ENCODE measurements at places on chromosomes 6 and 20.
A peak's percentile ranks its signal among the peaks of the same experiment; 100 is the strongest.

GRCh38 chr6:15147827-15148226 lies 98.0 kb upstream of the JARID2 start:
- no peak for DNase-seq

- no peak for DNase-seq
These were observed 413.8 kb upstream of the FLRT3 start for GRCh38 chr20:14751191-14751590.

DNA sequence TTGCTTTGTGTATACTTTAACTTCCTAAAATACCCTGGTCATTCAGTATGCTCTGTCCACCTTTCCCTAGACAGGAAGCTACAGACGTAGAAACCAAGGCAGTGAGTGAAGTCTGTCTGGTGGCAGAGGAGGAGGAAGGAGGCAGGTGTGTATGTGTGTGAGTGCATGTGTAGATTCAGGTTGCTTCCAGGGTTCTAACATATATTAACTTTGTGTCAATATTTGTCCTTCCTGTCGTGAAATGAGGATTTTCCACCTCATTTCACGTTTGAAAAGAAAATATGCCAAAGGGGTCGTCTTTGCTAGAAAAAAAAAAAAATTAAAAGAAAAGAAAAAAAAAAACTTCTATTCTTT lies 411.5 kb downstream of the PKHD1 start:
- DNase-seq, result no peak

DNA sequence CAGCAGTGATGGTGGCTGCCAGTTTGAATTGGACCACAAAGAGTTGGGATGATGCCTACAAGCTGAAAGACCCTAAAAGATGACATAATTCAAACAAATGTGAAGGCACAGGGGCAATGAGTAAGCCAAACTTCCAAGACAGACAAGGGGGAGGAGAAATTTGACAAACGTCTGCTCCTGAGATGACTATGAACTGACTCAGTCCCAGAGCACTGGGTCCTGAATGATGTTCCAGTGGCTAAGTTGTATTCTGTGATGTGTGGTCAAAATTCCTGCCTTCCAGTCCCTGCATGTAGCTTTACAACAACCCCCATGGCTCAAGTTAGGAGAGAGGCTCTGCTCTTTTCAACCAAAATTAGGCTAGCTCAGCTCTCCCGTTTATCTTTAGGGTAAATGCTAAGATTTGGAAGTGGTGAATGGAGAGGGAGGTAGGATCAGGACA lies 86.1 kb upstream of the SIRPA start:
- DNase-seq, result no peak

GRCh38 chr6:112065426-112065986 lies 11.6 kb downstream of the CCN6 start:
- no peak for DNase-seq

DNA sequence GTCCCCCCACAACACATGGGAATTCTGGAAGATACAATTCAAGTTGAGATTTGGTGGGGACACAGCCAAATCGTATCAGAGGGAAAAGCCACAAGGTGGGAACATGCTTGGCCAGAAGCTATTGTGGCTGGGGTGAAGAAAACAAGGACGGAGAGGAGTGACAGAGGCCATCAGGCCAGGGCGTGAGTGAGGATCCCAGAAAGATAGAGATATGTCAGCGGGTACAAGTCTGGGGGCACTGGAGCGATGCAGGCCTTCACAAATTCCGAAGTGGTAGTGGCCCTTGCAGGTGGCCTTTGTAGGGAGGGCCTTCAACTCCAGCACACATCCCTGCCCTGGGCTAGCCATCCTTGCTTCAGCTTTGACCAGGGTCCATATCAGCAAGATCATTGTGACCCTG lies 159.1 kb downstream of the BCAS1 start:
- no peak for DNase-seq

GRCh38 chr6:148814082-148814790 lies 67.4 kb downstream of the UST start:
- no peak for DNase-seq

DNA sequence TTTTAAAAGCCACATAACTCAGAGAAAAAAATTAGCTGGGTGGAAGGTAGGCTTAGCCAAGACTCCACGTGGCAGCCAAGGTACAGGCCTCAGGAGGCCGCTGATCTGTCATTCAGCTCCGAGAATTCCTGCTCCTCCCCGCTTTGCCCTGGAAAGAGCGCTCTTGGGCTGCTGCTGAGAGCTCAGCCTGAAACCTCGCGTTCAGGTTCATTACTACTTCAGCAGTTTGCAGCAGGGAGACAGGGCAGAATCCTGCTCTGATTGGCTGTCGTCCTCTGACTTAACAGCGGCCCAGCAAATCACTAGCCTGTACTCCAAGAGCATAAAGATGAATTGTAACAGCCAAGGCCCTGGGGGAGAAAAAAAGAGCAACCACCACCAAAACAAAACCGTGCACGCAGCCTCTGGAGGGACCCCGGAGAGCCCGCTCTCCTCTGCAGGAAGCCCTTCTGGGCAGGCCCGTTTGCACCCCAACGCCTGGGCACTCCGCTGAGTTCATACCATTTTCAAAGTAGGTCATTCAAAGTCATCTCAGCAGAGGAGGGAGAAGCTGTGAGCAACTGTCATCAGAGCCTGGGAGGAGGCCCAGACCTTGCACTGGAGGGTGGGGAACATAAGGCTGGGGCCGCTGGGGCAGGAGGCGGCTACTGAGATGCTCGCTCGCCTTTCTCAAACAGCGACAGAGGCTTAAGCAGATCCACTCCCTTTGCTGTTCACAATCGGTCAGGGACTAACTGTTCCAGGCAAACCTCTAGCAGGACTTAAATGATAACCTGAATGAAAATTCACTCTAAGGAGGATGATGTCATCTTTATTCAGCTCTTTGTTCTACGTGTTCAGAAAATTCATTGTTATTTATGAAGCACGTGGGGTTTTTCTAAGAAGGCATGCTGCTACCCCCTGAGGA lies 42.3 kb upstream of the ATXN1 start:
- DNase-seq, result no peak

- DNase-seq, result no peak
These were observed 3.5 kb downstream of the CST3 start for GRCh38 chr20:23634044-23634801.

DNA sequence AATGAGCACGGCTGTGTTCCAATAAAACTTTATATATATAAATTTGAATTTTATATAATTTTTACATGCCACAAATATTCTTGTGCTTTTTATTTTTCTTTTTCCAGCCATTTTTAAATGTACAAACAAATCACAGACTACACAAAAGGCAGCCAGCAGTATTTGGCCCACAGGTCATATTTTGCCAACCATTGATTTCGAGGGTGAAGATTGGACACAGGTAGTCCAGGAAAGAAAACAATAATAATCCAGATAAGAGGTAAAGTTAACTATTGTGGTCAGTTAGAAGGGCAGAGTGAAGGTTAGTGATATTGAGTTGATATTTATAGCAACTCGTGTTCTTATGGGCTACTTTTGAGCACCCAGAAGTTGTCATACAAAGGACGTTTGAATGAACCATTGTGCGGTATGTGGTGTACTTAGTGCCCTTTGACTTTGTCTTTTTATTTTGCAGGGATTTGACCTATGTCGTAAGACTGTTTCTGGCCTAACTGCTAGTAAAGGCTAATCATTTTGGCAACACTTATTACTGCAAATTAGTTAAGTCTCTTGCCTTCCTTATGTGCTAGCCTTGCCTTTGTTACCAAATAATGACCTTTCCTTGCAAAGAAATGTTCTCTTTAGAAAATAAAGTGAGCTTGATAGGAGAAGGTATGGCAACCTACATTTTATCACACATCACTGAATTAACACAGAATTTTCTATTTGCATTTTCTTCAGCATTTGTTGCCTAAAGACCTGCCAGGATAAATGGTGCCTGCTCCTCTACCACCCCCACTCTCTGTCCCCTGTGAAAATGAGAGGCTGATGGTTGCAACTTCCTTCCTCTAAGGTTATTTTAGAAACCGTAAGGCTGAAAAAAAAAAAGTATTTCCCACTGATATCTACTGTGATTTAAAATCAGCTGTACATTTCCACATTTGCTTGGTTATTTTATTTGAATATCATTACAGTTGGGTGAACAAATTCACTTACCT lies 493.9 kb upstream of the SOX4 start:
- DNase-seq, result no peak

DNA sequence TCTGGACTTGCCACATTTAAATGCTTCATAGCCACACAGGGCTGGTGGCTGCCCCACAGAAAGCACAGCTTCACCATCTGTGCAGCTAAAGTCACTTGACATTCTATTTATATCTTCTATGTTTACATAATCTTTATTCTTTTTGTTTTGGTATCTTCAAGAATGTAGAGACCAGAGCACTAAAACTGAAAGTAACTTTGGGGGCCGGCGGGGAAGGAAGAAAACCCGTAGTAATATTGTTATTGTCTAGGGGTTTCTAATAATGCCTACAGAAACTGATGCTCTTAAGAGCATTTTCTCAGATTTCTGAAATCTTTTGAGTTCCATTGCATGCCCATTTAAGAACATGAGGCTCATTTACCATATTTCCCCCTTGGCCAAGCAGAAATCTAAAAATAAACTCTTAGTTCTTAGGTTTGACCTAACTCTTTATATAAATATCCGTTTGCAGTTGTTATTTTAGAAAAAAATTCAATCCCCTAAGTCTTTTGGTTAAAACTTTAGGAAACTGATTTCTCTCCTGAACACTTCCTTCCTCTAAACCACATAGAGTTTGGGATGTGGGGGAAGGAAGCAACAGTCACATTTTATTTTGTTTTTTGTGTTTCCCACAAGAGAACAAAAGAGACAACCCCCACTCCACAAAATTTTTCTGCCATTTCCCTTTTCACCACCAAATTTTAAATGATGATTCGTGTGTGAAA lies 207.6 kb downstream of the OGFRL1 start:
- DNase-seq, result no peak

DNA sequence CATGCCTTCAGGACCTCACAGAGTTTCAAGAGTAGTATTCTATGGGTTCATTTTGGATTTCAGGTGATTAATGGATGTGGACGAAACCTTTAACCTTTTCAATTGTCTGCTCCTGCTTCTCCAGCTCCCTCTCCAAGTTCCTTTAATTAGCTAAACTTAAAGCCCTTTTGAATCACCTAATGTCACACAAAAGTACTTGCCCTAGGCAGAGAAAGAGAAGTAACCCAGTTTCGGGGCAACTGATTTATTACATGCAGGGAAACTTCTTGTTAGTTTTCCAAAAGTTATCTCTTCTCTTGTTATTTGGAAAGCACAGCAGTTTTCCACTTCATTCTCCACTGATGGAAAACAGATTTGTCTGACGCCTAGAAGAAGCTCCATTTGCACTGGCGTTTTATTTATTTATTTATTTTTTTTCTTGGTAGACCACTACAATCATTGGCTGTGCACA lies 407.7 kb upstream of the JARID2 start:
- no peak for DNase-seq

DNA sequence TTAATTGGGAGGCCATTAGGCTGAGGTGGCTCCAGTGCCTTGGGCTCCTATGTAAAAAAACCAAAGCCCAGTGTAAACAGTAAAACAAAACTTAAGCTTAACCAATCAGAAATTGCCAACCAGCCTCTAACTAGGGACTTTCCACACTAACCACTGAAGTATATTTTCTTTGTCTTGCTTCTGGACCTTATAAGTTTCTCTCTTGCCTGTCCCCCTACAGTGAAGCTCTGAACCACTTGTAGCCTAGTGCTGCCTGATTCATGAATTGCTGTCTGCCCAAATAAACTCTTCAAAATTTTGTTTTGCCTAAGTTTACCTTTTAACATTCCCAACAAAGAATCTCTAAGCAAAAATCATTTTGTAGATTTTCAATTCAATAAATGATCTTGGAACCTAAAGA lies 28.2 kb downstream of the POPDC3 start:
- no peak for DNase-seq

DNA sequence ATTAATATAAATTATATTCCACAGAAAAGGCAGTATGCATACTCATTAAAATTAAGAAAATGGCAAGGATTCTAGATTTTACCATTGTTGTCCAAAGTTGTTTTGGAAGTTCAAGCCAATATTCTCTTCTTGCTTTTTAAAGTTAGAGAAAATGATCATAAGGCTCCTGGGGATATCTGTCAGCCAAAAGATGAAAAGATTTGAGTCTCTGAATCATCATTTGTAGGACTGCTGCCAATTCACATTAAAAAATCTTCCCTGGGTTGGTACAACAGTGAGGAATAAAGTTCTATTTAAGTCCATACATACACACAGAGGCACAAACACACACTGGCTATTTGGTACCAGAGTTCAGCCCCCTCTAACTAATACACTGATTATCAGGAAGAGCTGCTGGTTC lies 620.1 kb downstream of the COL12A1 start:
- no peak for DNase-seq

DNA sequence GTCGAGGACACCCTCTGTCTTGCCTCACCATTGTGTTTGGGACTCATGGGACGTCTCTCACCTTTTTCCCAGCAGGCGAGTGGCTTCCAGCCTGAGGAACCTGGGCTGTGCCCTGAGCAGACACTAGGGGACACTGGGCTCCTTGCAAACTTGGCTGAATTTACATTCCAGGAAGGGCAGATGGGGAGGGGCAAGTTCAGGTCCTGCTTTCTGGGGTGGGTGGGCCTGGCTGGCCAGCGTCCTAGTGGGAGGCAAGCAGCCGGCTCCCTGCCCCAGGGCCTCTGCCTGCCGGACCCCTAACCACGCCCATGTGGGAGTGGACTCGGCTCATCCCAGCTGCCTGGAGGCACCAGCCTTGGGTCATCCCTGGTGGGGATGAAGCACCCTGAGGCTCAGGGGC lies 48.2 kb upstream of the MLN start:
- no peak for DNase-seq

GRCh38 chr6:35607517-35608233 lies 81.0 kb downstream of the FKBP5 start:
- no peak for DNase-seq

DNA sequence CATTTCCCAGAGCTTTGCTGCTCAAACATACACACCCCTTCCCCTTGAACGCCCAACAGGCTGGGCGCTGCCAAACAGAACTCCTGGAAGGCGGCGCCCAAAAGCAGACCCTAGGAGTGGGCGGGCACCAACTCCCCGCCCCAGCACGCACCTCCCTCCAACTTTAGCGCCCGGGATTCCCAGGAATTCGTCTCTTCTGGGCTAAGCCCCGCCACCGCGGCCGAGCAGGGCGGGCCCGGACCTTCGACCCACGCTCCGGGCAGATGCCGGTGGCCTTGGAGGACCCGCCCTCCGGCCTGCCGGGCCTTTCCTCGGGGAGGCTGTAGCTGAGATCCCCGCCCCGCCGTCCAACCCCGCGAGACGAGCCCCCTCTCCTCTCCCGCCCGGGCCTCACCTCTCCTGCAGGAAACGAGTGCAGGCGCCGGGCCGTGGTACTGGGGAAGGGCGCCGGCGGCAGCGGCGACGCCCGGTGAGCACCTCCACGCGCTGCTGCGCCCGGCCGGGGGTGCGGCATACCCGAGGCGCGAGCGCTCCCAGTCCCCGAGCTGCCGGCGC lies 659 bp downstream of the MCUR1 start:
- DNase-seq, result peak; percentile 1

GRCh38 chr20:38863024-38863851 lies 57.7 kb downstream of the PPP1R16B start:
- no peak for DNase-seq

DNA sequence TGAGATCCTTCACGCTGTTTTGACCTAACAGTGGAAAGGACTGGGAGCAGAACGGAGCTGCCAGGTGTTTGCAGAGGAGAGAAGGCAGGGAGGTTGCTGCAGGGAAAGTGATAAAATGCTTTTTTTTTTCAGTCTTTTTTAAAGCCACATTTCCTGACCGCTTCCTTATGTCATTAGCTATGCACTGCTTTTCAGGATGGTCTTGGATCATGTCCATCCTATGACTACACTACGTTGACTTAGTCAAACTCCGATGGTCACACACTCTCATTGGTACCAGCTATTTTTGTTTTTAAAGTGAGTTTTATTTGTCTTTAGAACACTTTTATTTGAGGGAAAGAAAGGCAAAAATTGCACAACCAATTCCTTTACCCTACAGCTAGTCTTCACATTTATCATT lies 89.2 kb upstream of the EXOC2 start:
- DNase-seq, result no peak
